ENCODE measurements at places on chromosomes 6 and 20. TPM values are rescaled to one million over a fixed set of nuclear protein-coding genes. Genes with fewer than 3 reads are reported as not detected.

Gene LKAAEAR1
- 0.29 TPM for total RNA-seq

Gene THEMIS
- total RNA-seq: 14.0 TPM

Gene TP53TG5
- 0.83 TPM for total RNA-seq

Gene SLC17A3
- 1.7 TPM for total RNA-seq

Gene KCNG1
- 1.6 TPM for total RNA-seq

Gene FHL5
- total RNA-seq: not detected

Gene GNMT
- total RNA-seq: 0.69 TPM

Gene DZANK1
- 3.1 TPM for total RNA-seq

Gene C20orf202
- 0.19 TPM for total RNA-seq

Gene FAM184A
- total RNA-seq: 18.5 TPM

Gene SLC22A23
- 1.5 TPM for total RNA-seq

Gene ECT2L
- not detected for total RNA-seq

DNA sequence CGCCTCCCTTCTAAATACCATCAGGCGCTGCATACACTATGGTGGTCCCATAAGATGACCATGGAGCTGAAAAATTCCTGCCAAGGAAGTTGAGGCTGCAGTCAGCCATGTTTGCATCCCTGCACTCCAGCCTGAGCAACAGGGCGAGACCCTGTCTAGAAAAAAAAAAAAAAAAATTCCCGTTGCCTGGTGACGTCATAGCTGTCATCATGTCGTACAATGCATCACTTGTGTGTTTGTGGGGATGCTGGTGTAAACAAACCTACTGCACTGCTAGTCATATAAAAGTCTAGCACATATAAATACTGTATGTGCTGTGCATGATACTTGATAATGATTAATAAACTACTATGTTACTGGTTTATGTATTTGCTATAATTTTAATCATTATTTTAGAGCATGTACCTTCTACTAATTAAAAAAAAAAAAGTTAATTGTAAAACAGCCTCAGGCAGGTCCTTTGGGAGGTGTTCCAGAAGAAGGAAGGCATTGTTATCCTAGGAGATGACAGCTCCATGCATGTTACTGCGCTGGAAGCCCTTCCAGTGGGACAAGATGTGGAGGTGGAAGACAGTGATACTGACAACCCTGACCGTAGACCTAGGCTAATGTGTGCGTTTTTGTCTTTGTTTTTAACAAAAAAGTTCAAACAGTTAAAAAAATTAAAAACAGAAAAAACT is 132.6 kb downstream of the BANF2 start:
- DNase-seq: no peak

GRCh38 chr6:3965071-3965718 is 113.7 kb downstream of the FAM217A start:
- no peak for DNase-seq

- no peak for DNase-seq
These were observed 399.8 kb downstream of the BTBD9 start for GRCh38 chr6:38239719-38240451.

- peak; percentile 86 for DNase-seq
These were observed 89.1 kb downstream of the PREX1 start for GRCh38 chr20:48738399-48739304.

GRCh38 chr6:123402052-123402451 is 234.7 kb downstream of the TRDN start:
- DNase-seq: no peak

- DNase-seq: no peak
These were observed 14.2 kb upstream of the FAM162B start for GRCh38 chr6:116779573-116780164.

DNA sequence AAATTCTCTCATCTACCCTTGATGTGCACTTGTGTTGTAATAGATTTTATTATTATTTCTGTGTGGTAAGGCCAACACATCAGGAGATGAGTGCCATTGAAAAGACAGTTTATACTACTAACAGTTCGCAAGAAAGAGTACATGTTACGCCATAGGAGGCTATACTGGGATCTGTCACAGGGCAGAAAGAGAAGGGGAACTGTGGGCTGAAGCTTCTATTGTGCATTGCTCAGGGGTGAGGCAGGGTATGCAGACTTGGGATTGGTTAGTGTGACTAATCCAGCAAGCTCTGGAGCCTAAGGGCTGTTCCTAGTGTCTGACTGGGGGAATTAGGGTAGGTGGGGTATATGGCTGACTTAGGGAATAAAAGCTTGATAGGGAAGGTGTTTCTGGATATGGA is 50.9 kb downstream of the GPR63 start:
- no peak for DNase-seq

- no peak for DNase-seq
These were observed 20.9 kb upstream of the PTPRK start for GRCh38 chr6:128541261-128541660.

DNA sequence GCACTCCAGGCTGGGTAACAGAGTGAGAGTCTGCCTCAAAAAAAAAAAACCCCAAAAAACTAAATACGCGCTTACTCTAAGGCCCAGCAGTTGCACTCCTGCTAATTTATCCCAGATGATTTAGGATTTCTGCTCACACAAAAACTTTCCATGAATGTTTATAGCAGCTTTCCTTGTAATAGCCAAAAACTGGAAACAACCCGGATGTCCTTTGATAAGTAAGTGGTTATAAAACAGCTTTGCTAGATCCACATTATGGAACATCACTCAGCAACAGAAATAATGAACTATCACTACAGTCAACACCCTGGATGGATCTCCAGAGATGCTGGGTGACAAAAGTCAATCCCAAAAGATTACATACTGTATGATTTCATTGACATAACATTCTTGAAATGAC is 220.4 kb upstream of the JARID2 start:
- no peak for DNase-seq

DNA sequence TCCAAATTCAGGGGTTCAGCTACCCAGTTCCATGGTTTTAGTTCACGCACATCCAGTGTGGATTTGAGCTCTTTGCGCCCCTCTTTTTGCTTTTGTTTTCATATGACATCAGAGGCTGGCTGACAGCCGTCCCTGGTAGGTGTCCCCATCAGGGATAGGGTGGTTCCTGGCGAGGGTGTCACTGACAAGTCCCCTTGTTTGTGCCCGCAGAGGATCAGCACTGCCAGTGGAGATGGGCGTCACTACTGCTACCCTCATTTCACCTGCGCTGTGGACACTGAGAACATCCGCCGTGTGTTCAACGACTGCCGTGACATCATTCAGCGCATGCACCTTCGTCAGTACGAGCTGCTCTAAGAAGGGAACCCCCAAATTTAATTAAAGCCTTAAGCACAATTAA is 58.0 kb downstream of the GNAS start:
- no peak for DNase-seq

GRCh38 chr20:38126932-38127621 is 38.0 kb downstream of the TGM2 start:
- no peak for DNase-seq

GRCh38 chr6:116363759-116364158 is 7.0 kb upstream of the DSE start:
- DNase-seq: no peak

DNA sequence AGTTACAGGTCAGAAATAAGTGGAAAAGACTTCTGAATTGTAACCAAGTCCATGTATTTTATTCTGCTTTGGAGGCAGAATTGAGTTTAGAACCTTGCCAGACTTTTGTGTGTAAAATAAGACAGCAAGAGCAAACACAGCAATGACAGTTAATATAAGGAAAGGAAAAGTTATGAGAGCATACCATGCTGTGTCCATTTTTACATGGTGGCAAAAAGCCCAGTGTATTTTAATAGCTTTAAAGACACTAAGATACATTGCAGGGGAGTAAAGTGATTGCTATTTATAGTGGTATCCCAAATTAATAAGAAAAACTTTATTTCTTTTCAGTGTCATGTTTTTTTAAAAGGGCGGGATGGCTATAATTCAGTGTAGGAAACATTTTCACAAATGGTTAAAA is 45.2 kb downstream of the CDC5L start:
- no peak for DNase-seq

DNA sequence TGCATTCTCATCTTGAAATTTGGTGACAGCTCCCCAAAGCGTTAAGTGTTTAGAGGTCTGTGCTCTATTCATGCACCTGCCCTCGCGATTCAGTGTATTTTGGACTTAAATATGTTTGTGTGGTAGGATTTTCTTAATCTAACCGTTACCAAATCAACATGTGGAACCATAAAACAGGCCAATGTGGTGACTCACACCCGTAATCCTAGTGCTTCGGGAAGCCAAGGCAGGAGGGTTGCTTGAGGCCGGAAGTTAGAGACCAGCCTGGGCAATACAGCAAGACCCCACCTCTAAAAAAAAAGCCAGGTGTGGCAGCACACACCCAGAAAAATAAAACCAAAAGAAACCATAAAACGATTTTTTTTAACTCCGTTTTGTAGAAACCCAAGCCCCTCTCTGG is 31.5 kb downstream of the PYGB start:
- no peak for DNase-seq

DNA sequence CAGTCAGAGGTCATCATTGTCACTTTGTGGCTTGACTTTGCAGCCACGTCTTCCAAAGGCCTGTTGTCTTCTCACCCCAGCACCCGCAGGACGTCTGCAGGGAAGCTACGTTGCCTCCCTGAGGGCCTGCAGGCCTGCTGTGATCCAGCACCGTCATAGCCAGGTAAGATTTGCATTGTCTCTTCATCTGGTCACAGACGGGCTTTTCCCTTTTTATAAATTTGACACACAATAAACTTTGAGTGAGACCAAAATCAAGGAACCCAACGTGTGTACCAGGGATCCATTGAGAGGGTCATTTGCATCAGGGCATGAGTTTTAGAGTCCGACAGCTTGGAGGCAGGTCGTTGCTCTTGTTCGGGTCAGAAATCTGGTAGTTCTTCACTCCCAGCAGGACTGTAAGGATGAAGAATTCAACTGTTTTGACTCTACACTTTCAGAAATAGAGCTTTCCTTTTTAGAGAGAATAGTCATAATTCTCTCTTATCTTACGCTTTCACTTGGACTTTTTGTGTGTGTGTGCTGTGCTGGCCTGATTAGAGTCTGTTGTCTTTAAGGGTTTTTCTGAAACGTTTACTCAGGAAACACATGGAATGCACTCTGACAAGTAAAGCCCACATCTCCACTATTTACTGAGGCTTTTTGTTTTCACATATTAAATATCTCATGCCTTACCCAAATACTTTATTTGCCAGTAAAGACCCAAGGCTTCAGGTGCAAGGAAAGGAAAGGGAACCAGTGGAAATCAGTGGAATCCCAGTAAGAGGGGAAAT is 177.2 kb upstream of the TAB2 start:
- peak; percentile 82 for DNase-seq

- no peak for DNase-seq
These were observed 159.4 kb upstream of the CITED2 start for GRCh38 chr6:139533573-139534471.

DNA sequence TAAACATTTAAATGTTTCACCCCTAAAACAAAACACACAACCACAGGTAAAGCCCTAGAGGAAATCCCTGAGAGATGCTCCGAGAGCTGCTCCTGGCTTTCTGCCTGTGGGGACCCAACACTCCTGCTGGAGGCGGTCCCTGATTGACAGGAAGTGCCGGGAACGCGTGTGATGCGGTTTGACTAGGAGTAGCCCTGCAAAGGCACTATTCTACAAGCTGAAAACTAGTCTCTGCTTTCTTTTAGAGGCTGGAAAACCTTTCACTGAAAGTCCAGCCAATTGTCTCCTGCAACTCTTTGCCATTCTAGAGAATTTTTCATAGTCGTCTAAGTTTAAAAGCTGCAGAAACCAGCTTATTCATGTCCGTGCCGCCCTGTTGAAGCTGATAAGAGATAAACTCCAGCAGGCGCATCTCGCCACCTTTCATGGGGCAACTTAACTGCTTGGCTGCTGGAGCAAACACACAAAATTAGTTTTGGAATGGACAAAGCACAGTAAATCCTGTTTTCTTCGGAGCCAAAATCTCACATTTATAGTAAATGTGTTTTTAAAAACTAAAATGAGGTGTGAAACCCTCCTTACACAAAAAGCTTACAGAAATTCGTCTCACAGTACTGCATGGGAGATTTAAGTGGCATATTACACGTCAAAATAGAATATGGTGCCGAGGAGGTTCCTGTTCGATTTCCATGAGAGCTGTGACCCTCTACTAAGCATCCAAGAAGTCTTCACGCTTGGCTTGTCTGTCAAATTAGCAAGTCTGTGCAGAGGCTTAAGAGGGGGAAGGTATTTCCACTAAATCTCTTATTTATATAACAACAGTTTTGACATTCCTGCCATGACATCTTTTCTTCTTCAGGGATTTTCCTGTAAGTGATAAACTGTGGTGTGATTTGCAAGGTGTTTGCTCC is 46.9 kb downstream of the DACT2 start:
- no peak for DNase-seq

DNA sequence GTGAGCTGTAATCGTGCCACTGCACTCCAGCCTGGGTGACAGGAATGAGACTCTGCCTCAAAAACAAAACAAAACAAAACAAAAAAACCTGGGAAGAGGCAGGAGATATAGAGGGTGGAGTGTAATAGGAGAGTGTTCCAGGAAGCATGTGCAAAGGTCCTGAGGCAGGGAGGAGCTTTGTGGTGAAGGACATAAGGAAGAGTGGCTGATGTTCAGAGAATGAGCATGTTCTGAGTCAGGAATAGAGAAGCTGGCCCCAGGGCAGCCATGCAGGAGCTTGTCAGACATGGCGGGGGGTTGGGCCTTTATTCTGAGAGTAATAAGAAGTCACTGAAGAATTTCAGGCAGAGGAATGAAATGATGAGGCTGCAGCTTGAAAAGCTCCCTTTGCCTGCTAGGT is 337.0 kb downstream of the CDH26 start:
- no peak for DNase-seq

DNA sequence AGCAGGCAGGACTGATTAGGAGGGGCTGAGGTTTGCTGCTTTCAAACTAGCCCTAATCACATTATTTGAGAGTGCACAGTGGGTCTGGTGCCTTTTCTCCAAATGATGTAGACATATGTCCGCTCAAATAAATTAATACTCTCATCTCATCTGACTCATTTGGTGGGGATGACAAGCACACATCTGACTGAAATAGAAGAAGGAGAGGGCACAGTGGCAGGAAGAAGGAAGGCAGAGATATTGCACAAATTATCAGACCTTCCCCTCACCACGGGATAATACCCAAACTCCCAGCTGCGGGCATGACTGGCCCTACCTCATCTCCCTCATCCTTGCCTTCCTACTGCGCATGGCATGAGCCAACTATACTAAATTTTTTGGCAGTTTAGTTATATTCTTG is 33.9 kb upstream of the TNFRSF21 start:
- no peak for DNase-seq

- DNase-seq: no peak
These were observed 62.7 kb downstream of the DLGAP4 start for GRCh38 chr20:36368869-36369268.

DNA sequence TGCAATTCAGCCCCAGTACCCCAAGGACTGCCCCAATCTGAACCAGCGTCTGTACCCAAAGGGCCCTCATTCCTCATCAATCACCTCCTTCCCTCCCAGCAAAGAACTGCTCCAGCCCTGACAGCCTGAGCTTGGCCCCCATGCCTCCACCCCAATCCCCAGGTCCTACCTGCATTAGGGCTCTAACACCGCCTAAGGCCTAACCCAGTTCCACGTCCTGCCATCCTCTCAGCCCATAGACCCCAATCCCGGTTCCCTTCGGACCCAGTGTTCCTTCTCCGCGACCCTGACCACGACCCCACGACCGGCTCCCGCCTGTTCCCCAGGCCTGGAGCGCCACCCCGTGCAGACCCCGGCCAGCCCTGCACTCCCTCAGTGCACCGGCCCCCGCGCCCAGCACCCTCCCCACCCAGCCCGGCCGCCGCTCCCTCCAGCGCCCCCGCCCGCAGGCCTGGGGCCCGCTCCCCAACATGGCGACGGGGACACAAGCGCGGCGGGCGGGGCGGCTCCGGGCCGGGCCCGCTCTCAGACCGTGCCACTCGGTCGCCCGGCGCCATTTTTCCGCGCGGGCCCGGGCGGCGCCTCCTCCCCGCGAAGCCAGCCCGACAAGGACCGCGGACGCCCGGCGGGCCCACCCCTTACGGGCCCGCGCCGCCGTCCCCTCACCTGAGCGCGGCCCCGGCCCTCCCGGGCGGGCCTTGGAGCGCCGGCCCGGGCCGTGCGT is 483 bp downstream of the NCOA6 start:
- DNase-seq: peak; percentile 84

Data from activated T-cell treated with anti-CD3 and anti-CD28 coated beads, Interleukin-2, amount 50 U/mL, for 72 hours (primary cell).